ENCODE measurements at places on chromosomes 2 and 18. TPM values are rescaled to one million over a fixed set of nuclear protein-coding genes. Genes with fewer than 3 reads are reported as not detected.

The ALK gene
- total RNA-seq, result 1.2 TPM

The PLCD4 gene
- 25.0 TPM for total RNA-seq

The KCNE4 gene
- 5.4 TPM for total RNA-seq

The RGPD4 gene
- not detected for total RNA-seq

The NT5C1B gene
- total RNA-seq, result not detected

The DES gene
- total RNA-seq, result 12,997 TPM

The CD8B2 gene
- total RNA-seq, result not detected

The KCNIP3 gene
- total RNA-seq, result 12.0 TPM

The DSC3 gene
- not detected for total RNA-seq

The MAP2 gene
- 14.1 TPM for total RNA-seq

The CROCC2 gene
- not detected for total RNA-seq

The KCNG2 gene
- total RNA-seq, result not detected

The REG1B gene
- not detected for total RNA-seq

- H3K4me1 ChIP-seq, result peaks cover 18% of the 10 kb centered on the region
- peaks cover 17% of the 10 kb centered on the region for H3K27me3 ChIP-seq
- no peak overlapping the region for H3K27ac ChIP-seq
- no peaks in the 10 kb centered on the region for H3K36me3 ChIP-seq
- DNase-seq, result no peak
Measured at GRCh38 chr2:192190474-192190873, 4.3 kb downstream of the TMEFF2 start.

- DNase-seq, result no peak
- H3K4me1 ChIP-seq, result no peaks in the 10 kb centered on the region
- no peak overlapping the region for H3K27ac ChIP-seq
- H3K36me3 ChIP-seq, result peaks cover 17% of the 10 kb centered on the region
- H3K27me3 ChIP-seq, result no peaks in the 10 kb centered on the region
Measured at GRCh38 chr18:47863041-47863440, 67.4 kb downstream of the SMAD2 start.

GRCh38 chr2:46344706-46345105, 47.5 kb downstream of the EPAS1 start:
- no peaks in the 10 kb centered on the region for H3K27me3 ChIP-seq
- no peak overlapping the region for H3K27ac ChIP-seq
- H3K4me3 ChIP-seq, result no peak overlapping the region
- H3K36me3 ChIP-seq, result no peaks in the 10 kb centered on the region
- DNase-seq, result no peak

DNA sequence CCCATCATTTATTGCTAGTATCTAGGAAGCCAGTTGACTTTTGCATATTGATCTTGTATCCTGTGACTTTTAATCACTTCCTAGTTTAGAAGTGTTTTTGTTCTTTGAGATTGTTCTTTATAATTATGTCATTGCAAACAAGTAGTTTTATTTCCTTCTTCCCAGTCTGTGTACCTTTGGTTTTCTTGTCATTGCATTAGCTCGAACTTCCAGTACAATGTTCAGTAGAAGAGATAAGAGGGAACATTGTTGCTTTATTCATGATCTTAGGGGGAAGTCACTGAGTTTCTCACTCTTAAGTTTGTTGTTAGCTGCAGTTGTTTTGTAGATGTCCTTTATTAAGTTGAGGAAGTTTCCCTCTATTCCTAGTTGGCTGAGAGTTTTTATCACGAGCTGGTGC, 61.0 kb downstream of the TRAPPC12 start:
- H3K27me3 ChIP-seq, result no peaks in the 10 kb centered on the region
- no peaks in the 10 kb centered on the region for H3K4me1 ChIP-seq
- H3K36me3 ChIP-seq, result peaks cover 18% of the 10 kb centered on the region

DNA sequence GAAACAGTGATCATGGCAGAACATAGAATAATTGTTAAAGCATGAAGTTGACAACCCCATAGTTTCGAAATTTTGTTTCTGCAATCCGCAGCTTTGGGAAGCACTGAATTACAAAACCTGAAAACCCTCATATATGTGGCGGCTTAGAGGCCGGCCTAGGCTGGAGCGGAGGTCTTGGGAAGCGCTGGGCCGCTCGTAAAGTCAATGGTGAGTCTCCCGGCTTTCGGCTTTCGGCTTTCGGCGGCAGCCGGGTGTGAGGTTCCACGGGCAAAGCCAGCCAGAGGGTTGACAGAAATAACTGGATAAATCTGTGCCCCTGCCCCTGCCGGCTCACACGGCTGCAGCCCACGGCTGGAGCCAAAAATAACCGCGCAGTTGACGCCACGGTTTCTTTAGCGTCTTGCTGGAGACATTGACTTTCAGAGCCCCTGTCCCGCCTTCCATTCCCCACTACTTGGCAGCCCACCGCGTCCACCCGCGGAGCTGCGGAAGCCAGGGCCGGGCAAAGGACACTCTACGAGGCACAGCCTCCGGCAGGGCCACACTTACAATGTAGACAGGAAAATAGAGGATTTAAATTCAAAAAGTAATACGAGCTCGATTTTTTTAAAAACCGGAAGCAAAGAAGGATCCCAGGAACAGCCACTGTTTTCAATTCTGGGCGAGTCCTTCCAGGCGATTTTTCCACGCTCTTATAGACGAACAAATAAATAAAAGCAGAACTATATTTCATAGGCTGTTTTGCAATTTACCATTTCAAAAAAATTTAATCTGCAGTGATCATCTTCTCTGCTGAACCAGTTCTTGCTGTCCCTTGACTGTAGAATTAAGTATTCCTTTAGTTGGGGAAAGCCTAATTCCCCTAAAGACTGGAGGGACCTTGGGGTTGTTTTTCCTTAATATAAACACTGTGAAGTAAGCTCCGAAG, 28.3 kb upstream of the ATP6V1B1 start:
- DNase-seq, result no peak
- H3K27ac ChIP-seq, result no peak overlapping the region
- peak overlapping the region; percentile 15 for H3K4me3 ChIP-seq
- H3K27me3 ChIP-seq, result peaks cover 31% of the 10 kb centered on the region

GRCh38 chr2:232085826-232086425, 124.4 kb downstream of the DIS3L2 start:
- no peaks in the 10 kb centered on the region for H3K27me3 ChIP-seq
- H3K27ac ChIP-seq, result no peak overlapping the region
- H3K4me1 ChIP-seq, result no peaks in the 10 kb centered on the region
- H3K36me3 ChIP-seq, result no peaks in the 10 kb centered on the region

GRCh38 chr2:98698896-98699295, 32.0 kb downstream of the MGAT4A start:
- peaks cover 31% of the 10 kb centered on the region for H3K4me1 ChIP-seq
- H3K27ac ChIP-seq, result no peak overlapping the region

- peaks cover 62% of the 10 kb centered on the region for H3K27me3 ChIP-seq
- no peak overlapping the region for H3K4me3 ChIP-seq
- no peak for DNase-seq
Measured at GRCh38 chr2:176114930-176115625, 1.5 kb upstream of the HOXD10 start.

- no peak for DNase-seq
- no peaks in the 10 kb centered on the region for H3K4me1 ChIP-seq
- no peaks in the 10 kb centered on the region for H3K36me3 ChIP-seq
- H3K27me3 ChIP-seq, result no peaks in the 10 kb centered on the region
- H3K27ac ChIP-seq, result no peak overlapping the region
- no peak overlapping the region for H3K4me3 ChIP-seq
Measured at GRCh38 chr2:611519-611918, 65.7 kb downstream of the TMEM18 start.

- no peak overlapping the region for H3K27ac ChIP-seq
- no peaks in the 10 kb centered on the region for H3K4me1 ChIP-seq
- H3K27me3 ChIP-seq, result no peaks in the 10 kb centered on the region
Measured at GRCh38 chr2:67806816-67807215, 256.0 kb downstream of the C1D start.

GRCh38 chr2:3637311-3637675, 20.7 kb upstream of the ALLC start:
- no peak overlapping the region for H3K27ac ChIP-seq
- peak; percentile 12 for DNase-seq
- no peaks in the 10 kb centered on the region for H3K27me3 ChIP-seq
- H3K36me3 ChIP-seq, result no peaks in the 10 kb centered on the region
- H3K4me3 ChIP-seq, result no peak overlapping the region
- no peaks in the 10 kb centered on the region for H3K4me1 ChIP-seq

DNA sequence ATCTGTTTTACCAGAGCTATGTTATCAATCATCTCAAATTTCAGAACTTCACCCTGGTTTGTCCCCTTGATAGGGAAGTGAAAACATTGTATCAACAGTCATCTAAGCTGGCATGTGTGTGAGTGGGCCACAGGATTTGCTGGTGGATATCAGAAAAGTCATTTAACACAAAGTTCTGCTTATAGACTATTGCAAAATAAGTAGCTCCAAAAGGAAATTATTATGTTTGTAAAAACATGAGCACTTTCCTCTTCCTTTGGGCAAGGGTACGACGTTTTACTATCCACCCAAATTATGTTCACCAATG, 20.7 kb upstream of the COPS8 start:
- no peak for DNase-seq
- peaks cover 7% of the 10 kb centered on the region for H3K4me1 ChIP-seq
- H3K4me3 ChIP-seq, result no peak overlapping the region
- H3K36me3 ChIP-seq, result no peaks in the 10 kb centered on the region

DNA sequence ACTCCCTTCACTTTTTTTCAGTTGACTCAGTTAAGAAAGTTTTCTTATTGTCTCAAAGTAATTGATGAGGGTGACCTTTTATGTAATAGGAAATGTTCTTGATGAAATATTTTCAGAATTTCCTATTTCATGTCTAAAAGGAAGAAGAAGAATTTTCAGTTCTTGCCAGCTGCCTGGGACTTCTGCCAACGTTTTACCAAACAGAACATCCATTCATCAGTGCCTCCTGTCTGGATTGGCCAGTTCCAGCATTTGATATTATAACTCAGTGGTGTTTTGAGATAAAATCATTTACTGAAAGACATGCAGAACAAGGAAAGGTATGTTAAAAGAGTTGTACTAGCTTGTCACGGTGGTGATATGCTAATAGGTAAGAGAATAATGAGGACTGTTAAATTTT, 104.7 kb upstream of the MYO3B start:
- peak; percentile 71 for DNase-seq
- H3K27ac ChIP-seq, result no peak overlapping the region
- no peak overlapping the region for H3K4me3 ChIP-seq
- H3K36me3 ChIP-seq, result peaks cover 3% of the 10 kb centered on the region
- H3K4me1 ChIP-seq, result no peaks in the 10 kb centered on the region

DNA sequence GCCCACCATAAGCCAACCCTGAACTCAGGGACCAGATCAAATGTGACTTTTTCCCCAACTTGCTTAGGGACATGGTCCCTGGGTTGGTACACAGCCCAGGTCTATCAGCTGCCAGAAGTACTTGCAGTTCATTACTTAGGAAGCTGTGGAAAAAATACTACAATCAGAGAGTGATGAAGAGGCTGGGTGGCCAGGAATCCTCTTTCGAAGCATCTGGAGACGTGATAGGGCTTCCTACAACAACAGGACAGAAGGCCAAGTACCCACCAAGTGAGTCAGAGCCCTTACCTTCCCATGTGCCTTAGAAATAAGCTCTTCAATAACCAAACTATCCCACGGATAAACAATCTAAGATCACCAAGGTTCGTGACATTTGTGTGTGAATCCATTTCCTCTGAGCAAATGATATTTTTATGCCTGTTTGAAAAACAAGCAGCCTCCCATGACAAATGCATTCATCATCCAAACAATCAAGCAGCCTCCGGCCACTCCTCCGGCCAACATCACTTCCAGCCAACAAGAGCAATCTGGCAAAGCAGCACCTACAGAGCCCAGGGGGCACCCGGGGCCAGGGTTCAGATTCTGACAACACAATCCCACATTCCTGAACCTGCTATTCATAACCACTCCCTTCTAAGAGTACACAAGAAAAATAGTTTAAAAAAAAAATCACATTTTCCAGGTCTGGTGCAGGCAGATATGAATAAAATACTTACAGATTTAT, 26.4 kb downstream of the TBC1D8 start:
- peak overlapping the region; percentile 45 for H3K27ac ChIP-seq
- H3K4me1 ChIP-seq, result peaks cover 34% of the 10 kb centered on the region
- peak; percentile 85 for DNase-seq
- no peaks in the 10 kb centered on the region for H3K36me3 ChIP-seq
- H3K4me3 ChIP-seq, result no peak overlapping the region
- H3K27me3 ChIP-seq, result no peaks in the 10 kb centered on the region

DNA sequence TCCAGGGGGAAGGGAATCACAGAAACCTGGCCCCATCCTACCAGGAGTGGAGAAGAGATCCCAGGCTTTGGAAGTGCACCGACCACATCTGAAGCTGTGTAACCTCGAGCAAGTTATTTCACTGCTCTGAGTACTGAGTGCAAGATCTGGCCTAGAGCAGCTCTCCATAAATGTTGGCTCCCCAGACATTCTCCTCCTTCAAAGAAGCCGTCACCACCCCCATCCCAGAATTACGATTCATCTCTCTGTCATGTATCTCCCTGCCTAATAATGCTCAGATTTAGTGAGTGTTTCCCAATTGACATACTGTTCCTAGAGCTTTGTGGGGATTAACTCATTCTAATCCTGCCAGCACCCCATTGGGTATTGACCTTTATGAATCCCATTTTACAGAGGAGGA, 51.7 kb downstream of the TNS1 start:
- peak overlapping the region; percentile 98 for H3K27ac ChIP-seq
- H3K4me1 ChIP-seq, result peaks cover 100% of the 10 kb centered on the region
- DNase-seq, result no peak
- H3K4me3 ChIP-seq, result no peak overlapping the region
- H3K36me3 ChIP-seq, result no peaks in the 10 kb centered on the region

DNA sequence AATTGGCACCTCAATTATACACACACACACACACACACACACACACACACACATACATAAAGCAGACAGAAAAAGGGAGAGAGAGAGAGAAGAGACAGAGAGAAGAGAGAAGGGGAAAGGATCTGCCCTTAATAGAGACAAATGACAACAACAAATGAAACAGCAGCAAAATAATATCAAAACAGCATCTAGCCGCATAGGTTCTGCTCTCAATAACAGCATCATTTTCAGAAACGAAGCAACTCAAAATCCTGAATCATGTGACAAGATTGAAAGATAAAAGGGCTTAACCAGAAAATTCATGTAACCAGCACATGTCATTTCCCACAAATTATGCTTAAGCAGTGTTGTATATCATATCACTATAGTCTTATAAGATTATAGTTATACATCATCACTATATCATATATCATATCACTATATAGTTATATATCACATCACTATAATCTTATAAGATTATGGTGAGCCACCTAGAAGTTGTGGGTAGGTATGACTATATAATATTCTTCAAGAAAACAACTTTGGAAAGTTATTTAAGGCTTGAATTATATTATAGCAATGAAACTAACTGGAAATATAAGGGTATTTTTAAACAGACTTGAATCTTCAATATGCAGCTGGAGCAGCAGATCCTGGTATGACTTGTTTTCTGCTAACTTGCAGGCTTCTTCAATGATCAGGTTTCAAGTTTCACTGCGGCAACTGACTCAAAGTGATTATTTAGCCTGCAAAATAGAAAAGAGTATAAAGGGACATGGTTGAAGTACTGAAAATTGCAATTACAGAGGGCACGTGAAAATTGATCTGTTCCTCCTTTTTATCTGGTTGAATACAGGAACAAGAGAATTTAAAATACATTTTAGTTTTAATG, 16.1 kb upstream of the VPS54 start:
- no peak overlapping the region for H3K4me3 ChIP-seq
- no peak overlapping the region for H3K27ac ChIP-seq
- no peak for DNase-seq
- H3K36me3 ChIP-seq, result no peaks in the 10 kb centered on the region
- no peaks in the 10 kb centered on the region for H3K4me1 ChIP-seq

- no peak overlapping the region for H3K27ac ChIP-seq
- no peak for DNase-seq
- H3K36me3 ChIP-seq, result no peaks in the 10 kb centered on the region
- H3K4me3 ChIP-seq, result no peak overlapping the region
Measured at GRCh38 chr2:106034325-106034724, 159.8 kb downstream of the UXS1 start.
